Left lobe of liver (tissue), 2 donors: ENCODE measurements at places on chromosomes 3 and 15. TPM values are rescaled to one million over a fixed set of nuclear protein-coding genes. Genes with fewer than 3 reads are reported as not detected.

Gene ZNF592
- 14.5 TPM for total RNA-seq

Gene SLCO2A1
- total RNA-seq = 7.4 TPM

Gene ECE2
- total RNA-seq = not detected

Gene LRRK1
- total RNA-seq = 2.3 TPM

Gene ZNF385D
- 2.1 TPM for total RNA-seq

Gene CACNA2D3
- 0.10 TPM for total RNA-seq

Gene ABHD6
- total RNA-seq = 56.2 TPM

Gene SLC24A5
- total RNA-seq = not detected

Gene ALDH1L1
- 492 TPM for total RNA-seq

Gene IQCF5
- total RNA-seq = not detected

Gene CPLX3
- total RNA-seq = not detected

Gene INTS14
- total RNA-seq = 14.3 TPM

Gene DBR1
- total RNA-seq = 5.6 TPM

Gene RCCD1
- 7.7 TPM for total RNA-seq

Gene KLHL40
- total RNA-seq = not detected

Gene MINAR1
- total RNA-seq = 0.05 TPM

Gene WDR93
- total RNA-seq = not detected

Gene LSAMP
- 0.28 TPM for total RNA-seq

Gene C3orf49
- total RNA-seq = not detected

Gene GCSAM
- 0.18 TPM for total RNA-seq

Gene CYP8B1
- total RNA-seq = 425 TPM

Gene DPH6
- total RNA-seq = 7.3 TPM

Gene RTP4
- total RNA-seq = 1.9 TPM

Gene THRB
- total RNA-seq = 30.7 TPM

Gene ALS2CL
- total RNA-seq = 24.2 TPM
